ENCODE measurements at places on chromosomes 1 and 21.

- no peak for DNase-seq
These were observed at the start of gene CD160 for GRCh38 chr1:145719230-145720079. TSS of gene CD160 (plus strand) at chr1:145719499. CDS start at chr1:145728328, 8,829 bp downstream.

DNA sequence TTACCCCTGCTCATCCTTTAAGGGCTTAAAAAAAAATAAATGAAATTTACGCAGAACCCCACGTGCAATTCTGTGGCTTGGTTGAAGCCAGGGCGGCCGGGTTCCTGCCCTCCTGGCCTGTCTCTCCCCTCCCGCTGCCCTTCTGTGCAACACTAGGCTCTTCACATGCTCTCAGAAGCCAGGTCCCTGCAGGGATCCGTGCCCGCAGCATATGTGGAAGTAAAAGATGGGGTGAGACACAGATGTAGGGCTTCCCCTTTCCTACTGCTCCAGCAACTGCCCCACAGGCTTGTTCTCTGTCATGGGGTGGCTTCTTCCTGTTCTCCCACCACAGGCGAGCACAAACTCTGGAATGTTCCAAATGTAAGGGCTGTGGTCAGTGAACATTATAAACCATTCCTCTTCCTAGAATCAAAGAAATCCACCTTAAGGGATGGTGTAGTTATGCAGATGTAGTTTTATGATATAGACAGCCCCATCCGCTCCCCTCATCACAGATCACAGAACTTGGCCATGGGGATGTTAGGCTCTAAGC lies 535.4 kb downstream of the KIF26B start:
- DNase-seq = no peak

- DNase-seq = no peak
These were observed 91.2 kb upstream of the KCTD3 start for GRCh38 chr1:215475796-215476481.

DNA sequence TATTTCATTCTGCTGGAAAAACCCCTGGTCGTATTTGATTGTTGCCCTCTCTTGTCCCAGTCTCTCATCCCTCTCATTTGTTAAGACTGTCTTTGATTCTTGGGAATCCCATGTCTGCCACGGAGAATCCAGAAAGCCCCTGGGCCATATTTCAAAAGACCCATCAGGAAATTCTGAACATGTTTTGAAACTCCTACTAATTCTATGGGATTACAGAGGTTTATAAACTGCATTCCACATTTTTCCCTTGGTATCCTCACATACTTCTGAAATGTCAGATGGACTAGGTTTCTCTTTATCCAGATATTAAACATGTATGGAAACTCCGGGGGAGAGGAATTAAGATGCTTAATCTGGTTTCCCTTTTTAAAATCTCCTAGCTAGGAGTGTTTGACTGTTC lies 80.0 kb downstream of the HUNK start:
- no peak for DNase-seq

DNA sequence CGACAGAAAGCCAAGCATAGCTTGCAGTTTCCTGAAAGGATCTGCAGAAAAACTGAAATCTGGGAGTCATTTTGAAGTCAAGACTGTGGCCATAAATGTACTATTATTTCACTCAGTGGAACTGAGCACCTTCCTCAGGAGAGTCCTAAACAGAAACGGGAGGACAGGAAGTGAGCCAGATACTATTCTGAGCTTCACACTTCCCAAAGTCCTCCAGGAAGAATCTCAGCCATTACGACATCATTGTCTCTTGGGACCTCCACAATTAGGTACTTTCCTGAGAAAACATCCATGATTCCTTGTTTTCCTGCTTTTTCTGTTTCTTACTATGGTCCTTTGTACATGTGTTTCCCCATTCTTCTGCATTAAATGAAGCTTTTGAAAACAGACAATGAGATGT lies 299.2 kb upstream of the USP25 start:
- DNase-seq = no peak

DNA sequence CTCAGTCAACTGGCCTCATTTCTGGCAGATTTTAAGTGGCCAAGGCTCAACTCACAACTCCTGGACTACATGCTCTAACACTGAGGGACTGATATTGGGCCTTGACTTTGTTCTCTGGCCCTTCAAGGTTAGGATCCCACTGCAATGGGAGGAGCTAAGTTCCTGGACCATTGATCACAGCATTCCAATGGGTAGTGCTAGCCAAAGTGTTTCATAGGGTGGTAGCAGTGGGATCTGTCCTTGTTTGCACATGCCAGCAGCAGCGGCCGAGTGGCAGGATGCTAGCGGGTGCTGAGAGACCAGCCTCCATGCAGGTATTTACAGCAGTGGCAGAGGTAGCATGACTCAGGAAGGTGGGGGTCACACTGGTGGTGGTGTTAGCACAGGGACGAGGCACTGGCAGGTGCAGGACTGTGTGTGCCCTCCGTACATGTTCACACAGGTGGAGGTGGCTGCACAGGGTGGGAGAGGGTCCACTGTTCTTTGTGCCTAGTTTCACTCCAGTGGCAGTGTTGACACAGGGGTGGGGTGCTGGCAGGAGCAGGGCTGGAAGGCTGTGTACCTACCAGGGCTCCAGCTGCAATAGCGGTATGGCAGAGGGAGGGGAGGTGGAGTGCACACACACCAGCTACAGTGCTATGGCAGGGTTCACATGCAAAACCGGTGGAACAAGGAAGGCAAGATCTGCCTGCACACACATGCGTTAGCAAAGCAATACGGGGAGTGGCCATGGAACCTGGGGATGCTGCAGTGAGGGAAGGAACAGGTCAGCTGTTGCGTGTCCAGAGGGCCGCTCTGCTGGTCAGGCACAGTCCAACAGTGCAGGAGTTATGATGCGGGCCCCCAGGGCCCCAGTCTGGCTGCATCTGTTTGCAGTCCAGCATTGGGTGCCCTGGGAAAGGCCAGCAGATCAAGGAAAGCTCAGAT lies 51.7 kb downstream of the COL24A1 start:
- DNase-seq = no peak

All from activated CD4-positive, CD25-positive, alpha-beta regulatory T cell (primary cell).